ENCODE measurements at places on chromosomes 7 and 10. TPM values are rescaled to one million over a fixed set of nuclear protein-coding genes. Genes with fewer than 3 reads are reported as not detected.

The AKR1C4 gene
- total RNA-seq: not detected

The HOXA4 gene
- not detected for total RNA-seq

The IQUB gene
- 0.13 TPM for total RNA-seq

The SLC37A3 gene
- 42.0 TPM for total RNA-seq

The LIPF gene
- total RNA-seq: not detected

The FAM13C gene
- total RNA-seq: not detected

The XRCC2 gene
- total RNA-seq: 20.8 TPM

The OR2A42 gene
- total RNA-seq: not detected

The ACSL5 gene
- total RNA-seq: 57.0 TPM

The VAX1 gene
- not detected for total RNA-seq

The CALY gene
- total RNA-seq: not detected

The MGAM2 gene
- not detected for total RNA-seq

The CPA4 gene
- total RNA-seq: not detected

The DENND2A gene
- total RNA-seq: not detected

The LRIT1 gene
- not detected for total RNA-seq

The IFIT1B gene
- total RNA-seq: not detected

The CELF2 gene
- total RNA-seq: 154 TPM

The HOXA3 gene
- total RNA-seq: not detected

The MYO3A gene
- not detected for total RNA-seq

The CPEB3 gene
- 2.1 TPM for total RNA-seq

Measured in activated CD8-positive, alpha-beta memory T cell treated with anti-CD3 and anti-CD28 coated beads for 36 hours (primary cell).